A673 (cell line): ENCODE measurements at places on chromosomes 4 and X. TPM values are rescaled to one million over a fixed set of nuclear protein-coding genes. Genes with fewer than 3 reads are reported as not detected.

Gene DRP2
- total RNA-seq = 0.45 and 0.68 TPM in 2 replicates

Gene AKAP4
- not detected in 2 replicates for total RNA-seq

Gene POLN
- total RNA-seq = 2.5 and 4.0 TPM in 2 replicates

Gene FAM9A
- not detected in 2 replicates for total RNA-seq

Gene CUL4B
- 41.8 and 44.7 TPM in 2 replicates for total RNA-seq
